ENCODE measurements at places on chromosomes 2 and 18.

DNA sequence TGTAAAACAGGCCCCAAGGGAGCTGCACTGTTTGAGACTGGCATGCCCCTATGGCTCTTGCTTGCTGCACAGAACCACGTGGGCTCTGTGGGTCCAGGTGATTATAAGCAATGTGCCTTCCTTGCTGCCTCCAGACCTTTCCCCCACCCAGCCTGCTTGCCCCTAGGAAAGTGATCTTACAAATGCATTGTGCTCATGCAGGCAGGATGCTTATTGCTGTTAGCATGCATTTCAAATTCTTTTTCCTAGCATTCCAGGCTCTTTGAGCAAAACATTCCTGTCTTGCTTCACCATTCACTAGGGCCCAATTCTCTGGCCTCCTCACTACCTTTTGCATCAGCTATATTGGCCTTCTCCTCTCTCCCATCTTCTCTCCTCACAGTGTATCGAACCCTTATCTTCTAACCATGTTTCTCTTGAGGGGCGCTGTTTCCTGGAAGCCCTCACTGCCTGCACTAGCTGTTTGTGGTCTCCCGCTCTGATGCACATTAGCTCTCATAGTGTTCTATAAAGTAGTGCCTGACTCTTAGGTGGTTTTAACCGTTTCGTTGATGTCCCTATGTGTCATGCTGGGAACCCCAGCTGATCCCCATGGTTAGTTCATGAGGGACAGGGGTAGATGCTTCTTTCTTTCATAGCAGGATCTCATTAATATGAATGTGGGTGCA, 152.9 kb upstream of the EPAS1 start:
- peak overlapping the region; percentile 40 for H3K27ac ChIP-seq
- H3K27me3 ChIP-seq: no peaks in the 10 kb centered on the region

DNA sequence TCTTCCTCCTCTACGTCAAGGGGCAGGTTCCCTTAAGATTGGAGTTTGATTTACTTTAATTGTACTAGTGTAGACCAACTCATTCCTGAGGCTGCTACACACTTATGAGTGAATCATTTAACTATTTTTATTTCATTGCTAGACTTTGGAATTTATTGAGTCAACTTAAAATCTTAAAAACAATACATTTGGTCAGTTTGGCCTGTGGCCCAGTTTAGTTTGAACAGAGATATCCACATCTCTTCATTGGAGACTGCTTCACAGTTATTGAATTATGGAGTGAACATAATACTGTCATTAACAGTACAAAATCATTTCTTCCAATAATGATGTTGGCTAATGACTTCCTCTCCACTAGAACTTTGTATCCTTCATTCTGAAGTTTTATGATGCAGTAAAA, 34.5 kb upstream of the STPG4 start:
- H3K36me3 ChIP-seq: no peaks in the 10 kb centered on the region
- H3K4me1 ChIP-seq: no peaks in the 10 kb centered on the region
- no peak overlapping the region for H3K4me3 ChIP-seq

DNA sequence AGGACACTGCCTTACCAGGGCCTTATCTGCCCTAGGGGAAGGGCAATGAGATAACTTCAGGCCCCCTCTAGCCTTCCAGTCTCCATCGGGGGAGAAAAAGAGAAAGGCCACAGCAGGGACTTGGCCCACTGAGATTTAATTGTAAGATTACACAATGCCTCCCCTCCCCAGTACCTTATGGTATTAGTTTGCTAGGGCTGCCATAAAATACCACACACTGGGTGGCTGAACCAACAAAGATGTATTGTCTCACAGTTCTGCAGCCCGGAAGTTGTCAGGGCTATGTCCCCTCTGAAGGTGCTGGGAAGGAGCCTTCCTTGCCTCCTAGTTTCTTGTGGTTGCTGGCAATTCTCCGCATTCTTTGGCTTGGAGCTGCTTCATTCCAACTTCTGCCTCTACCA, 34.8 kb upstream of the SPATA3 start:
- H3K4me3 ChIP-seq: no peak overlapping the region
- no peak for DNase-seq
- H3K4me1 ChIP-seq: peaks cover 28% of the 10 kb centered on the region
- no peak overlapping the region for H3K27ac ChIP-seq
- peaks cover 37% of the 10 kb centered on the region for H3K27me3 ChIP-seq

DNA sequence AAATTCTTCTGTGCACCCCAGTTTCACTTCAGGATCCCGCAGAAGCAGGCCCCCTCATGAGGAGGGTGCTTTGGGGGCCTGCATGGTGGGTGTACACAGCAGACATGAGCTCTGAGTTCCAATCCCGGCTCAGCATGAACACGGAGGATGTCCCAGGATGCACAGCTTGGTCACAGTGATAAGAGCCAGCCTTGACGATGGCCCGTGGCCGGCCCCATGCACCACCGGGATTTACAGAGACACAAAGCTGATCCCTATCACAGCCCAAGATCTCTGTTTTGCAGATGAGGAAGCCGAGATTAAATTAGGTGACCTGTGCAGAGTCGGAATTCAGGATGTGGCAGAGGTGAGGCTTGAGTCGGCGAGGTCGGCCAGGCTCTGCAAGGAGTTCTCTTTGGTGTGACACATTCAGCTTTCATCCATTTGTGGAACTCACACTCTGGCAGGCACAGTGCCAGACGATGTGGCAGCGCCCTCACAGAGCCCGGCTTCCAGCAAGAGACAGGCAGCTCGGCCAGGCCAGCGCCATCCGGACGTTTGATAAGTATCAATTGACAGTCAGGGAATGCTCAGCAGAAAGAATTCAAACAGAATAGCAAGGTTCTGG, 456.3 kb upstream of the MYT1L start:
- H3K36me3 ChIP-seq: no peaks in the 10 kb centered on the region
- H3K27ac ChIP-seq: no peak overlapping the region
- peaks cover 4% of the 10 kb centered on the region for H3K27me3 ChIP-seq
- no peaks in the 10 kb centered on the region for H3K4me1 ChIP-seq
- no peak overlapping the region for H3K4me3 ChIP-seq

- peaks cover 5% of the 10 kb centered on the region for H3K4me1 ChIP-seq
- no peaks in the 10 kb centered on the region for H3K27me3 ChIP-seq
- no peak overlapping the region for H3K4me3 ChIP-seq
- H3K36me3 ChIP-seq: no peaks in the 10 kb centered on the region
- H3K27ac ChIP-seq: no peak overlapping the region
These were observed 969.7 kb downstream of the DCDC2C start for GRCh38 chr2:4673025-4673489.

- H3K27me3 ChIP-seq: no peaks in the 10 kb centered on the region
- H3K4me1 ChIP-seq: no peaks in the 10 kb centered on the region
- no peak overlapping the region for H3K27ac ChIP-seq
- H3K36me3 ChIP-seq: no peaks in the 10 kb centered on the region
These were observed 183.4 kb upstream of the CDH20 start for GRCh38 chr18:61149786-61150185.

DNA sequence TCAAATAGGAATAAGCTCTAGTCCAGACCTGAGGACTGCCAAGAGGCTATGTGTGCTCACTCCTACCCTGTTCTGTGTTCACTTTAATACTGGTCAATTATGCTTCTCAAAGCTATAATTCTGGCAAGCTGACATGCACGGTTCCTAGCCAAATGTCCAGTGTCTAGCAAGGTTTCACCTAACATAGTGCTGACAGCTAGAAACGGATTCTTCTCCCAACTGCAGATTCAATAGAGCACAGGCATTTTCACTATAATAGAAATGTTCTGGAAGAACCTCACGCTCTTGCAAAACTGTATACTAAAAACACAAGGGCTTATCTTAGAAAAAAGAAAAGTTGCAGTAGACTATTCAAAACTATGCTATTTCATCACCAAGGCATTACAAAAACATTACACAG, 45.1 kb downstream of the HDAC4 start:
- H3K4me3 ChIP-seq: no peak overlapping the region
- no peaks in the 10 kb centered on the region for H3K27me3 ChIP-seq

DNA sequence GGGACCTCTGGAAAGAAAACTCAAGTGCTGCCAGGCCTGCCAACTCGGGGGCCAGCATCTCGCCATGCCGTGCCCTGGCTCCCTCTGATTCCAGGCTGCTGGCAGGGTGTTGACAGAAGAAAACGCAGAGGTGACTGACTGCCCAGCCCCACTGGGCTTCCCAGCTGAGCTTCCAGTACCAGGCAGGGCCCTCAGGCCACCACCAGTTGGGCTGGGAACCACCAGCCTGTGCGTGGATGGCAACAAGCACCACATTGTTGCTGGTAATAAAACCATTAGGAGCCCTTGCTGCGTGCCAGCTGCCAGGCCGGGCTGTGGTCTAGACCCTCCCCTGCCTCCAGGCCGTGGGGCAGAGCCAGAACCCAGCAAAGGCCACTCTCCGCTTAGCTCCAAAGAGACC, 9.2 kb downstream of the DNMT3A start:
- H3K4me1 ChIP-seq: peaks cover 77% of the 10 kb centered on the region
- H3K36me3 ChIP-seq: peaks cover 14% of the 10 kb centered on the region
- no peaks in the 10 kb centered on the region for H3K27me3 ChIP-seq

- no peaks in the 10 kb centered on the region for H3K4me1 ChIP-seq
- peaks cover 1% of the 10 kb centered on the region for H3K27me3 ChIP-seq
These were observed 158.0 kb downstream of the CYP26B1 start for GRCh38 chr2:71989671-71990070.

DNA sequence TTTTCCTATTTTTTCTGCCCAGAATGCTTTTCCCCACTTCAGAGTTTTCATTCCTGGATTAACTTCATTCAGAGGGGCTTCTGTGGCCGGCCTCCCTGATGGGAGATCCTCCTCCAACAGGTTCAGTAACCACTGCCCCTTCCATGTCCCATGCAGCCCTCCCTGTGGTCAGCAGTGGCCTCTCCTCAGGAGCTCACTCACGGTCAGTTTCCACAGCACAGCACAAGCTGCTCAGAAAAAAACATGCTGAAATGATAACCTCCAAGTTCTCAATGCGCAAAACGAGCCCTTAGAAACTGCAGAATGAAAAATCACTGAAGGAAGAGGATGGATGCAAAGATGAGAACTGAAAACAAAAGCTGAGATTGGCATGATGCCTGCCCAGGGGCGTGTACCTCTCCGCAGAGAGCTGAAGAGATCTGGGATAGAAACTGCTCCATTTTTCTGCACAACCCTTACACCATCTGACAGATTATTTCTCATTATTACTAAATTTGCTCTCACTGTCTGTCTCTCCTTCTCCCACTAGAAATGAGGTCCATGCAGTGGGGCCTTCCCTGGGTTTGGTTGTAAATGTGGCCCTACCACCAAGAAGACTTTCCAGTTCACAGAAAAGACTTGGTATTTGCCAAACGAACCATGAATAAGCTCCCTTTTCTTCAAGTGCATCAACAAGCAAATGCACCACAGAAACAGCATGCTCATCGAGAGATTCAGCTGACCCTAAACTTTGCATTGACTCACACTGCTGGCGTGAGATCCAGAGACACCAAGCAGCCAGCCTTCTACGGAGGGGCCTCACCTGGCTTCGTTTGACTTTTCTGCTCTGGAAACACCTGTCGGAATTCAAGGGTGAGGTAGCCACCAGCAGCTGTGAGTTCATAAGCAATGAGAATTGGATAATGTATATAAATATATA, 51.5 kb downstream of the TMEM18 start:
- no peak overlapping the region for H3K27ac ChIP-seq
- H3K27me3 ChIP-seq: peaks cover 5% of the 10 kb centered on the region
- H3K4me3 ChIP-seq: no peak overlapping the region
- H3K4me1 ChIP-seq: no peaks in the 10 kb centered on the region
- no peaks in the 10 kb centered on the region for H3K36me3 ChIP-seq

DNA sequence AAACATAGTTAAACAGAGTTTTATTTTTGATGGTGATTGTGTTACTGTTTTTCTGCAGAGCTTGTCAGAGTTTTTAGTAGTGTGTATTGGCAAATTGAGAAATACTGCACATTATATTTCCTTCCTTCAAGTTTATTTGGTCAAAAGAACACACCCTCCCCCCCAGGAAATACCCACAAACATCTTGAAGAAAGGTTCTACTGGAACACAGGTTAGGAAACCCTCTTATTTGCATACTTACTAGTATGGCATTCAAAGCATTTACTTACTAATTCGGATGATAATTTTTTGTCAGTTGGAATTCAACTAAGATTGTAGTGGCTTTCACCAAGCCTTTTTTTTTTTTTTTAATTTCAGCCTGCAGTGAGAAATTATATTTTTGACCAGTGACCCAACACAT, 9.1 kb downstream of the CAB39 start:
- peaks cover 88% of the 10 kb centered on the region for H3K4me1 ChIP-seq
- H3K27me3 ChIP-seq: no peaks in the 10 kb centered on the region
- peak overlapping the region; percentile 49 for H3K4me3 ChIP-seq
- H3K36me3 ChIP-seq: peaks cover 46% of the 10 kb centered on the region

GRCh38 chr18:27922780-27923179, 254.2 kb downstream of the CDH2 start:
- DNase-seq: no peak
- H3K27me3 ChIP-seq: no peaks in the 10 kb centered on the region
- H3K4me1 ChIP-seq: no peaks in the 10 kb centered on the region
- no peak overlapping the region for H3K27ac ChIP-seq

- no peak overlapping the region for H3K27ac ChIP-seq
- peaks cover 22% of the 10 kb centered on the region for H3K36me3 ChIP-seq
- no peaks in the 10 kb centered on the region for H3K4me1 ChIP-seq
- no peak overlapping the region for H3K4me3 ChIP-seq
- H3K27me3 ChIP-seq: no peaks in the 10 kb centered on the region
- no peak for DNase-seq
These were observed 112.9 kb upstream of the RNU4ATAC start for GRCh38 chr2:121417826-121418225.

DNA sequence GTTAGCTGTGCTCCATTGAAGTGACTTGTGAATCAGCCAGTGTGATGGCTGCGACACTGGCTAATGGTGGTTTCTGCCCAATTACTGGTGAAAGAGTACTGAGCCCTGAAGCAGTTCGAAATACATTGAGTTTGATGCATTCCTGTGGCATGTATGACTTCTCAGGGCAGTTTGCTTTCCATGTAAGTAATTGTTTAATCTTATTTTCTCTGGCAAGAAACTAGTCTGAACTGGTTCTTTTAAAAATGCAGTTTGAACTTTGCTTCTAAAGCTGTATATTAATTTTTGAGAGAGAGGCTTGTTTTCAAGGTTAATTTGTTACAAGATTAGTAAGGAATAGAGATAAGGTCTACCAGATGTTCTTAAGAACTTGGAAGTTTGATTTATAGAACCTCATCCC, 46.7 kb downstream of the GLS start:
- no peaks in the 10 kb centered on the region for H3K27me3 ChIP-seq
- DNase-seq: no peak
- peaks cover 66% of the 10 kb centered on the region for H3K36me3 ChIP-seq
- H3K4me1 ChIP-seq: peaks cover 5% of the 10 kb centered on the region

DNA sequence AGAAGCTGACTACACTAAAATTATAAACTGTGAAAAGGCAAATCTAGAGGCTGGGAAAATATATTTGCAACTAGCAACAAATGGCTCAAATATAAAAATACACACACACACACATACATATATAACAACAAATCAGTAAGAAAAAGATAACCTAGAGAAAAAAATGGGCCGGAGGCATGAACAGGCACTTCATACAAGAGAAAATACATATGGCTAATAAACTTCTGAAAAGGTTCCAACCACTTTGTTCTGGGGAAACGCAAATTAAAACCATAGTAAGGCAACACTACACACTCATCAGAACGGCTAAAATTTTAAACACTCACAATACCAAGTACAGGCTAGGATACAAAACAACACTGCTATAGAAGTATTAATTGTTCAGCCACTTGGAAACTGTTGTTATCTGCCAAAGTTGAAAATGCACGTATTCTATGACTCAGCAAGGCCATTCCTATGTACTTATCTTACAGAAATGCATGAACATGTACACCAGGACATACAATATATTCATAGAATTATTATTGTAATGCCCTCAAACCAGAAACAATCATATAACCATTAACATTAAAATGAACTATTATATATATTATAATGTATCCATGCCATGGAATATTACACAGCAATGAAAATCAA, 15.6 kb downstream of the WDSUB1 start:
- peaks cover 30% of the 10 kb centered on the region for H3K36me3 ChIP-seq
- peaks cover 2% of the 10 kb centered on the region for H3K4me1 ChIP-seq
- DNase-seq: no peak
